Hindlimb muscle (tissue), 1 donor: ENCODE measurements at places on chromosomes 16 and 17.

- DNase-seq, result no peak
Observed at GRCh38 chr16:746637-747036, 5.8 kb upstream of the CIAO3 start.

- peak; percentile 82 for DNase-seq
Observed at GRCh38 chr16:4373909-4374742, 2.5 kb downstream of the VASN start.

- no peak for DNase-seq
Observed at GRCh38 chr17:50691550-50692447, 15.9 kb downstream of the ANKRD40 start.

DNA sequence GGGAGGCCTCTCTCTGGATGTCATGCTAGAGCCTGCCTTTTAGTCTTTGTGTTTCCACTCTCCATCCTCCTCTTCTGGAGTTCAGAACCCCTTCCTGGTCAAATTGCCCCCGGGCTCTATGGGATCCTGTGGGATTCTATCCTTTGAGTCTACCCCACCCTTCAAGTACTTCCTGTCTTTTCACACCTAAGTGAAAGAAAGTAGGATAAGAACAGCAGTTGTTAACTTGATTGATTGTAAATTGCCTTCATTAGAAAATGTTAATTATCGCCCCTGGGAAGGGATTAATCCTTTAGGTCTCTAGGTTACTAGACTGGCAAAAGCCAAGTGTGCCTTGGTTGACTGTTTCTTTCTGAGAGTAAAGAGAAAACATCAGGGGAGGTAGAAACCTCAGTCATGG lies 30.1 kb downstream of the PRKCB start:
- DNase-seq, result no peak

DNA sequence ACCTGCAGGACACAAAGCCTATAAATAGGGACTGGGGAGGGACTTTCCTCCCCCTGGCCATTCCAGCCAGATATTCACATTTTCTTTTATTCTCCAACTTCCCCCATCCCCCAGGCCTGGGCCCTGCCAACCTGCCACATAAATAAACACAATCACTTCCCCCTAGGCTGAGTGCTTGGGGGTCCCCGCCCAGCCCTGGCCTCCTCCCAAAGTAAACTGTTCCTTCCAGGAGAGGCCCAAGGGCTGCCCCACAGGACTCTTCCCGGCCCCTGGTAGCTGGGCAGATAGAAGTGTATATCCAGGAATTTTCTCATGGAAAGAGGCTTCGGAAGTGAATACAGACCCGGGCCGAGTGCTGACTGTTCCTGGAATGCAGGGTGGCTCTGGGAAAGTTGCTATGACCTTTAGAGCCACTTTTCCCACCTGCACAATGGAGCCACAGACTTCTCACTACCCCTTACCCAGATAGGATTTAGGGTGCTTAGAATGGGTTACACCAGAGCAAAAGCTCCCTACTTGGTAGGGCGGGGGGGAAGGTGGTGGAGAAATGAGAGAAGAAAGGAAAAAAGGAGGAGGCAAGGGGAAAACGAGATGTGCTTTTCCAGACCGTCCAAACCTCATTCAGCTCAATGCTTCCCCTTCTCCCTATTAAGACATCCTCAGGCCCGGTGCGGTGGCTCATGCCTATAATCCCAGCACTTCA lies 8.5 kb downstream of the CSF3 start:
- DNase-seq, result no peak

- DNase-seq, result no peak
Observed at GRCh38 chr17:7236808-7237207, 2.4 kb downstream of the PHF23 start.

DNA sequence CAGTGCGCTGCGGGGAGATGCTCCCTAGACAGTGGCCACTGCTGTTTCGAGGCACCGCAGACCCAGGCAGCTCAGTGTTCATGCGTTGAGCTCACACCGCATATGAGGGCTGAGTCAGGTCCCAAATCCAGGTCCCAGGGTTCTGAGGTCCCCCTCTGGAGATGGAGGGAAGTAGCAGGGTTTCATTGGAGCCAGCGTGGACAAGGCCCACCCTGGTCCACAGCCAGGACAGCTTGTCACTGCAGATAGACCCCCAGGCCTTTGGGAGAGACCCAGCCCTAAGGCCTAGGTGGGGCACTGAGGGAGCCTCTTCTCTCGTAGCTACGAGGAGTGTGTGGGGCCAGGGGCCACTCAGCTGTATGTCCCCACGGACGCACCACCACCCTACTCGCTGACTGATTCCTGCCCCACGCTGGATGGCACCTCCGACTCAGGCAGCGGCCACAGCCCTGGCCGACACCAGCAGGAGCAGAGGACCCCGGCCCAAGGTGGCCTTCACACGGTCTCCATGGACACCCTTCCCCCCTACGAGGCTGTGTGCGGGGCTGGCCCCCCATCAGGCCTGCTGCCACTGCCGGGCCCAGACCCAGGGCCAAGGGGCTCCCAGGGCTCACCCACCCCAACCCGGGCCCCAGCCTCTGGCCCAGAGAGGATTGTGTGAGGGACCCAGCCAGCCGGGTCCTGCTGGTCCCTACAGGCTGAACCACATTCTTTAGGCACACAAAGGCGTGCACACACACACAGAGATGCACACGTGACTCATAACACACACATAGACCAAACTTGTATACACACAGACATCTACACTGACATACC lies 53.4 kb downstream of the BEAN1 start:
- DNase-seq, result no peak

DNA sequence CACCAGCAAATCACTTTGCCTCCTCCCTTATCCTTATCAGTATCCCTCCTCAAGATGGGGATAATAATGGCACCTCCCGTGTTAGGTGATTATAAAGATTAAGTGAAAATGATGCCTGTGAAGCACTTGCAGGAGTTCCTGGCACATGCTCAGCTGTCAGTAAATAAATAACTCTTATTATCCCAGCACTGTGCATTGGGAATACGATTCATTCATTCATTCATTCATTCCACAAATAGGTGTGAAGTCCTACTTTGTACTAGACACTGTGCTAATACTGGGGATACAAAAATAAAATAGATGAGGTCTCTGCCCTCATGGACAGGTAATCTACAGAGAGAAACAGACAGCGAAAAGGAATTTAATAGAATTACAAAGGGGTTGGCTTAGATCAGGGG lies 2.0 kb downstream of the XYLT2 start:
- DNase-seq, result no peak

GRCh38 chr16:85616607-85617321 lies 3.6 kb downstream of the GSE1 start:
- no peak for DNase-seq
